Stimulated activated CD4-positive, alpha-beta T cell treated with anti-CD3 and anti-CD28 coated beads, Interleukin-15, amount 100 ng/mL, for 24 hours (primary cell): ENCODE measurements at places on chromosomes 1 and 21.
A peak's percentile ranks its signal among the peaks of the same experiment; 100 is the strongest.

GRCh38 chr1:13871886-13872285 lies 171.9 kb downstream of the PRDM2 start:
- DNase-seq, result no peak

- DNase-seq, result no peak
Measured at GRCh38 chr1:186628910-186629309, 51.3 kb downstream of the PTGS2 start.

- peak; percentile 83 for DNase-seq
Measured at GRCh38 chr1:41666981-41667631, 182.6 kb upstream of the EDN2 start.

- DNase-seq, result no peak
Measured at GRCh38 chr1:41358131-41359021, 2.9 kb upstream of the FOXO6 start.

- no peak for DNase-seq
Measured at GRCh38 chr21:38306433-38307141, 49.8 kb downstream of the KCNJ15 start.

DNA sequence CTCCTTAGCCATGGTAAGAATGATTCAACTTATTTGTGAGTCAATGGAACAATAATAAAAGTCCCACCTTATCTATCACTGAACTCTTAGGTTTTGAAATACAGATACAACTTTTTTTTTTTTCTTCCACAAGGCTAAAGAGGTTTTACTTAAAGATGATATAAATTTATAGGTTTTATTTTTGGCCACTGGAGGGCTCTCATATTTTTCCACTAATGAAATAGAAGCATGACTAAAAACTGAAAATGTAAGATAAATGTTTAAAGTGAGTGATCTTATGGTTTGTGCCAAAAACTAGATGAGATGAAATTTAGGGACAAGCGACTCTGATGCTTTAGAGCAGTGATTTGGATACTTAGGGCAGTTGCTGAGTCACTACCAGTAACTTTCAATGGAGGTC lies 499.0 kb downstream of the NUF2 start:
- no peak for DNase-seq

GRCh38 chr1:155882235-155882634 lies 22.9 kb downstream of the SYT11 start:
- DNase-seq, result no peak

GRCh38 chr1:174171073-174171472 lies 11.8 kb downstream of the RABGAP1L start:
- no peak for DNase-seq

DNA sequence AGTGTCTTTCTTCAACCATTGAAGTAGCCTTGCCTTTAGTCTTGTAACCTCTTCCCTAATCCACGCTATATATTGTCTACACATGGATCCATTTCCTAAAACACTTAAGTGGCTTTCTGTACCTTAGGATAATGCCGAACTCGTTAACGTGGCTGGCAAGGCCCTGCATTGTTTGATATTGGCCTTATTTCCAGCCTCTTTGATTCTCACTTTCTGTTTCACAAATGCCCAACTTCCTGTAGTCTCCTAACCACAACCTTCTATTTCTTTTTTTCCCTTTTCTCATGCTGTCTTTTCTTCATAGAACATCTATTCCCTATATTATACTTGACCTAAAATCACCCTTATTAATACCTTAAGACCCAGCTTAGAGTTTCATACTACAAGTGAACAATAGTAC lies 536.0 kb downstream of the LMO4 start:
- no peak for DNase-seq

DNA sequence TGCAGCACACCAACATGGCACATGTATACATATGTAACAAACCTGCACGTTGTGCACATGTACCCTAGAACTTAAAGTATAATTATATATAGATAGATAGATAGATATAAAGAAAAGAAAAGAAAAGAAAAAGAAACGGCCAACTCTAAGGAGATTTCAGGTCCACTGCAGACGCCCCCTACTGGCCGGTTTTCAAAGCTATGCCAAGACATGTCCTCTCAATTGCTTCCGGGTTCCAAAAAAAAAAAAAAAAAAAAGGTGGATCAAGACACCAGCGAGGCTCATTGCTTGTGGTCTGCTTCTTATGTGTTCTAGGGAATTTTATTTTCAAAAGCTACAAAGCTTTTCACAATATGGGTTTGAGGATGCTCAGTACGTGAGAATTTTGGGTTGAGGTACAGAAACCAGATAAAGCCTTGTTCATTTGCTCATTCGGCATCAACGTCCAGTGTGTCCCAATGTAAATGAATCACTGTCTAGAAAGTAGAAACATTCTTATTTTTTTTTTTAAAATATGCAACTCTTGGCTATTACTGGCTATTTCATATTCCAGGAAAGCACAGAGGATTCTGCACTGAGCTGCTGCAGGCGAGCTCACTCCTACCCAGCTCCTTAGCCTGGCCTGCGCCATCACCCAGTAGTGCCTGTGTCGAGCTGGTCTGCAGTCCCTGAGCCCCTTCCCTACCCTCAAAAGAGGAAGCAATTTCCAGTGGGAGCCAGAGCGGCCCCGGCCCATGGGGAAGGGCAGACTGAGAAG lies 643.0 kb downstream of the KIF26B start:
- peak; percentile 21 for DNase-seq

DNA sequence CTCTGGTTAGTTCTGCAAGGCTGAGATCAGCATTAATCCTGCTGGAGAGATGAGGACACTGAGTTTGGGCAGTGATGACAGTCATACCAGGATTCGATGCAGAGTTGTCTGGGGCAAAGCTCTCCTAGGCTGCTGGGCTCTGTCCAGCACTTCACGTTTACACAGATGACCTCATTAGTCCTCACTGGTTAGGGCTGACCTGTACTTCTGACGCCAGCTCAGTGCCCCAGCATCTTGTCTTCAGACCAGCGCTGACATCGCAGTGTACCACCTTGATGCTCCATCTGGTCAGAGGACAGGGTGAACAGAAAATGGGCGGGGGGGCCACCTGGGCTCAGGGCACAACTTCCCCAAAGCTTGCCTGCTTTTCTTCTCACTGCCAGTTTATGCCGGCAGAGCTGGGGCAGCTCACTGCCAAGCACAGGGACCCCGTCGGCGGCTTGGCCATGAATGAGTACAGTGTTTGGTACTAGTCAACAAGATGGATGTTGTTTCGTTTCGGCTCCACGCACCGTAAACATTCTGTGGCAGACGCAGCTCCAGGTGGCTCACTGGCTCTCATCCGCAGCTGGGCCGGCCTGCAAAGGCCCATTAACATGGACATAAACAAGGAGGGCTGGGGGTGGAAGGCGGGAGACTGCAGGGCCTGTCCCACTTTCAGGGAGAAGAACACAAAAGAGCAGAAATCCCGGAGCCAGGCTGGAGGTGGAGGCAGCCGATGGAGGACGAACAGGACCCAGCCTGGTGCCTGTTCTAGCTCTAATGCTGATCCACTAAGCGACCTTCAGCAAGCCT lies 118.7 kb downstream of the GLIS1 start:
- no peak for DNase-seq

DNA sequence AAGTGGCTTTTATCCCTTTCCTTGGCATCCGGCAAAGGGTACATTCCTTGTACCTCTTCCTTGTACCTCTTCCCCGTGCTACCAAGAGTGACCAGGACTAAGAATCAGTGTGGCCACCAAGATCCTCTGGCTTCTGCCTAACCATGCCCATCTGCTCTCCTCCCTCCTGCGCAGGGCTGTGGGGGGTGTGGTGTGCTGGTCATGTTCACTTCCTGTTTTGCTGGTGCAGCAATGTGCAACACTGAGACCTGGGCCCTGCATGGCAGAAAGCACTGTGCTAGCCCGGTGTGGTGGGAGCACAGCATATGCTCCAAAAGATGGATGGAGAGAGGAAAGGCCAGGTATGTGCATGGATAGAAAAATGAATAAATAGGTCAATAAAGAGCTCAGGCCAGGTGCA lies 33.3 kb upstream of the TENT5C start:
- peak; percentile 9 for DNase-seq

DNA sequence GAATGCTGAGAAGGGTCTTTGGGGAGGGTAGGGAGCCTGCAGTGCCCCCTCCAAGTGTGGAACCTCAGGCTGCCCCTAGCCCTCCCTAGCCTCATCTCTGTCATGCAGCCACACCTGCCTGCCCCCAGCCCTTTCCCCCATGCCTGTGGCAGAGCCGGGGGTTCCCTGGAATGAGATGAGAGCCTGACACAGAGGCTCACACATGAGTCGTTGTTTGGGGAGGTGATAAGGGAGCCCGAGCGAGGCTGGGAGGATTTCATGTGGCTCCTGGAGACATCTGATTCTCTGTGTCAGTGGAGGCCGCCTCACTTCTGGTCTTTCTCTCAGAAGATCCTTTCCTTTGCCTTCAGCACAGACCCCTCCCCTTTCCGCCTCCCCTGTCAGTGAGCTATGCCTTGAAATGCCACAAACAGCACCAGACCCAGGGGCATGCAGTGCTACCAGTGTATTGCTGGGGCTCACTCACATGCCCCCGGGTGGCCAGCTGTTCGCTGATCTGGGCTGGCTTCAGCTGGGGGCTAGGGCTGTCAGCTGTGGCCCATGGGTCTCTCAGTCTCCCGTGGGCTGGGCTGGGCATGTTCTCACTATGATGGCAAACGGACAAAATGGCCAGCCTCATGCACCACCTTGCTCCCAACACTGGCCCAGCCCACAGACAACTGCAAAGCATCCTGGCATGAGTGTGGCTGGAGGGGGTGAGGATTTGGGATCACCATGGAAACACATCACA lies 102.6 kb downstream of the AJAP1 start:
- no peak for DNase-seq

- no peak for DNase-seq
Measured at GRCh38 chr1:243623841-243624240, 226.2 kb downstream of the AKT3 start.

GRCh38 chr1:12113433-12114339 lies 50.6 kb downstream of the TNFRSF8 start:
- no peak for DNase-seq

- no peak for DNase-seq
Measured at GRCh38 chr1:15445390-15446122, 7.3 kb downstream of the CTRC start.

DNA sequence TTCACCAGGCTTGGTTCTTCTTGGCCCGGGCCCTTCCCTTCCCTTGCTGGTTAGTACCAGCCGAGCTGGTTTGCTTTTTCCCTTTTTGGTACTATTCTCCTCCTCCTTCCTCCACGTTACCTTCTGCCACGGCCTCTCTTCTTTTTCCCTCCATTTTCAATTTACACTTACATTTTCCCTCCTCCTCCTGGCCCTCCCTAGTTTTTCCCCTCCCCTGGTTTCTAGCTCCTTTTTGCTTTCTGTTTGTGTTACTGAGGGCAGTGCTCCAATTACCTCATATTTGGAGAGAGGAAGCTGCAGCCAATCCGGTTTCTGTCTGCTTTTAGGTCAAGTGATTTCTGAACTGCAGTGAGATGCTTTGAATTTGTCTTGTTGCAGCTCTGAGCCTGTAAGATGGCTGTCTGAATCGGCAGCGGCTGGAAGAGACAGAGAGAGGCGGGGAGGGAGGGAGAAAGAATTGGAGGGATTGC lies 63.7 kb downstream of the MACF1 start:
- peak; percentile 12 for DNase-seq

- DNase-seq, result no peak
Measured at GRCh38 chr1:178271471-178271870, 177.6 kb downstream of the RASAL2 start.

GRCh38 chr21:46006547-46007491 lies 25.2 kb downstream of the COL6A1 start:
- DNase-seq, result no peak

DNA sequence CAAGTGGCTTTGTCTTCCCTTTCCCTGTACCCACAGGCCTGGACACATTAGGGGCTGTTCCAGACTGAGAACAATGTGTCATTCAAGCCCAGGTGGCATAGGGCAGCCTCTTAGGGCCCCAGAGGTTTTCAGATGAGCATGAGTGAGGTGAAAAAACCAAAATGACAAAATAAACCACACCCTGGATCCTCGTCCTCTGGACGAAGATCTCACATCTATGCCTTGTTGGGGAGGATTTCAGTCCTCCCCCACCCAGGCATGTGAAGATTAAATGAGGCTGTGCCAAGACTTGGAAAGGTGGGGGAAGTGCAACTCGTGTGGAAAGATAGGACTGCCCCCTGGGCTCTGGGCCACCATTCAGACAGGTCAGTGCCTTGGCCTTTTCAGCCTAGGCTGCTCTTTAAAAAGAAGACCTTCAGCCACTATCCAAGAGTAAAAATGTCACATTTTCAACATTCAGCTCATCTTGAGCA lies 32.8 kb upstream of the IL19 start:
- no peak for DNase-seq

DNA sequence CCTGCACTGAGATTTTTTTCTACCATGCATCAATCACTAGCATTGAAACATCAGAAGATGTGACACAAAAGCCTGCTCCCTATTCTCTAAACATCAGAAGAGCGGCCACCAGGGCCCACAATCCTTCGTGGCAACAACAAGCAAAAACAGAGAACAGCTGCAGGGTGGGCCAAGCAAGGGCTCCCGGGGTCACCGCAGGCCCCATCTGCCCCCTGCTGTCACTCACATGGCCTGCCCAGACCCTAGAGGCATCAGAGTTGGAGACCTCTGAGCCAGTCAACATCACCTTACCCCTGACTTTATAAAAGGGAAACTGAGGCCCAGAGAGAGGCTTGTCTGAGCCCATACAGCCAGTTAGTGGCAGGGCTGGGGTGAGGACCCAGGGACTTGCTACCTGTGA lies 1.8 kb downstream of the LAPTM5 start:
- no peak for DNase-seq

GRCh38 chr1:159239551-159240220 lies 35.0 kb downstream of the ACKR1 start:
- DNase-seq, result no peak

- DNase-seq, result no peak
Measured at GRCh38 chr1:211751438-211751837, 76.0 kb upstream of the NEK2 start.

- DNase-seq, result no peak
Measured at GRCh38 chr1:204294357-204294756, 65.4 kb downstream of the PLEKHA6 start.

- peak; percentile 80 for DNase-seq
Measured at GRCh38 chr1:15430787-15431570, 7.3 kb upstream of the CTRC start.

- DNase-seq, result no peak
Measured at GRCh38 chr1:161190962-161191521, 7.8 kb downstream of the ADAMTS4 start.

DNA sequence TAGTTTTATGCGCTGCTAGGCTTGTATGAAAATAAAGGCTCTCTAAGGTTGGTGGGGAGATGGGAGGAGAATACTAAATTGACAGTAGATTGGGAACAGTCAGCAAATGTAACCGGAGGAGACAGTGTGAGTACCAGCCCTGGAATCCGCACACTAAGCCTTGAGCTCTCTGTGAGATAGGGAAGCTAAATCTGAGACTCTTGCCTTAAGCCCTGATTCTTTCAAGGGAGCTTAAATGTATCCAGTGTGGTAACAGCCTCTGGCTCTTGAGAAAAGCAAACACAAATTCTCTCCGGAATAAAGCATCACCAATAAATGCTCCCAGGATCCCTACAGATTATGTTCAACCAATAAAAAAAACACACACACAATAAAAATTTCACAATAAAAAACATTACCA lies 33.0 kb upstream of the PDPN start:
- DNase-seq, result no peak

GRCh38 chr1:8625981-8626898 lies 191.2 kb downstream of the RERE start:
- no peak for DNase-seq
